Tibial nerve (tissue), 4 donors: ENCODE measurements at places on chromosomes 1 and 21.

DNA sequence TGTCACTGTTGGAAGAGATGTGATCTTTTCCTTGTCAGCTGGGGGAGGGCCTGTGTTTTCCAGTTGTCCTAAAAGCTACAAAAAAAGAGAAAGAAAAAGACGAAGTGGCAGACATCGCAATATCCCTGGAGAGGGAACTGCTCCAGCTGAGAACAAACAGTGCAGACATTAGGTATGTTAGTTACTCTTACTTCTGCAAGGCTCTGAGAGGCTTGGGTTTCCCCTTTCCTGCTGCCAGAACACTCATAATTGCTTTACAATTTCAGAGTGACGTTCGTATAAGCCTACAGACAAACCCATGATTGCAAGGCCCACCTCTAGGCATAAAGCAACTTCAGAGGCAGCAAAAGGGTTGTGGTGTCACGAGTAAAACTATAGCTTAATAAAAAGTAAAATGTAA is 31.1 kb downstream of the CD160 start:
- DNase-seq, result no peak

GRCh38 chr1:64623750-64624191 is 121.1 kb upstream of the RAVER2 start:
- no peak for DNase-seq

GRCh38 chr1:177561436-177561835 is 390.7 kb downstream of the BRINP2 start:
- no peak for DNase-seq

- no peak for DNase-seq
These were observed 101.5 kb upstream of the COL24A1 start for GRCh38 chr1:86258101-86258500.

- no peak for DNase-seq
These were observed 185.5 kb downstream of the ZC3H11B start for GRCh38 chr1:219427403-219427802.

DNA sequence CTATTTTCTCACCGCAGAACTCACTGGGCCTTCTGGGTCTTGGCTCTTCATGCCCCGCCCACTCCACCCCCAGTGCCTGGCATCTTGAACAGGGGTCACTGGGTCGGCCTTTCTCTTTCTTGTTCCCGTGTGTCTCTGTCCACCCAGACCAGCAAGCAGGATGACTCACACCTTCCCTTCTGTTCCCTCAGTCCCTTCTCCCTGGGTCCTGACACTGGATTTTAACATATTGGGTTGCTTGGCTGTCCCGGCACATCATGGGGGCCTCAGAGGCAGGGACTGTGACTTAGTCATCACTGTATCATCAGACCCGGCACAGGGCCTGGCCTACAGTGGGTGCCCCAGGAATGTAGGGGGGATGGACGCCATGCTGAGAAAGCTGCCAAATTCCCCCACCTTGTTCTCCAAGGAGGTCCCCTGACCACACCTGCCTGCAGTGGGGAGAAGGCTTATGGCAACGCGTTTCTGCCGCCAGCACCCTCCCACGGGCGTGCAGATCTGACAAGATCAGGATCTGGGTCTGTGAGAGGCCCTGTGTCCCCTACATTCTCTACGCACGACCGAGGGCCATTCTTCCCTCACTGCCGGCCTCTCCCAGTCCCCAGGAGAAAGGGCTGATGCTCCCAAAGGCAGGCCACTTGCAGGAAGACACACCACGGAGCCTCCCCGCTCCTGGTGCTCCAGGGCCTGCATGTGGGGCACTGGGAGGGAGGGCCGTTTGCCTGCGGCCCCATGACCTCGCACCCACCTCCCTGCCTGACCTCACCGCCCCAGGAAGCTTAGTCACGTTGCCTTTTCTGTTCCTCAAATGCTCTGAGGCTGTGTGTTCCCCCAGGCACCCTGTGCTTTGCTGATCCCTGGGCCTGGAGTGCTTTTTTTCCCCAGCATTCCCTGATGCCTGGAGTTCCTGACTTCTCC is 157.2 kb upstream of the TMEM51 start:
- DNase-seq, result no peak

DNA sequence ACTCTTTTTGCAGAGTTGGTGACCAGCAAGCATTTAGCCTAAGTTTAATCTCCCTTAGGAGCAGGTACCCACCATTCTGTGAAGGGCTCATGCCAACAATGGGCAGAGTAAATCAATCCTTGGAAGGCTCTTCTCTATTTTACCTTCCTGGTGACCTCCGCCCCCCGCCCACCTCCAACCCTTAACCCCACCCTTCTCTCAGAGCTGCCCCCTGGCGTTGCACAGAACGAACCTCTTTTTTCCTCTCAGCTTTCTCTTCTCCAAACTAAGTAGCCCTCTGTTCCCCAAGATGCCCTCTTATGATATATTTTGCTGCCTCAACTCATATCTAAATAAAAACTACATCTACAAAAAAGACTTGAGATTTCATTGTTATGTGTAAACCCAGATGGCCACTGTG is 186.8 kb downstream of the SEC16B start:
- no peak for DNase-seq

DNA sequence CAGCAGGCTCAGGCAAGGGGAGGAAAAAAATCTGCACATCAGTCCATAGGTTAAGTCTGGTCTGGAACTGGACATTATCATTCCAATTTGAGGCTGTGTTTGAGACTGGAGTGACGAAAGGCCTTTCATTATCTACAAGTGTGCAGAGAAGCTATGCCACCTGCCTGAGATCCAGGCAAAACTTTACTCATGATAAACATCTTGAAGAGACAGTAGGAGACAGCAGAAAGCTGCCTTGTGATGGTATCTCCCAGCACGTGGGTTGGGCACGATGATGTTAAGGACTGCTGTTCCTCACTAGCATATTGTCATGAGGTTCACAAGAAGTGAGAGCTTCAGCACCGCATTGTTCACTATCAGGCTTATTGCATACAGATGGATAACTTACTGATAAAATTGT is 126.4 kb downstream of the PLXNA2 start:
- DNase-seq, result no peak

DNA sequence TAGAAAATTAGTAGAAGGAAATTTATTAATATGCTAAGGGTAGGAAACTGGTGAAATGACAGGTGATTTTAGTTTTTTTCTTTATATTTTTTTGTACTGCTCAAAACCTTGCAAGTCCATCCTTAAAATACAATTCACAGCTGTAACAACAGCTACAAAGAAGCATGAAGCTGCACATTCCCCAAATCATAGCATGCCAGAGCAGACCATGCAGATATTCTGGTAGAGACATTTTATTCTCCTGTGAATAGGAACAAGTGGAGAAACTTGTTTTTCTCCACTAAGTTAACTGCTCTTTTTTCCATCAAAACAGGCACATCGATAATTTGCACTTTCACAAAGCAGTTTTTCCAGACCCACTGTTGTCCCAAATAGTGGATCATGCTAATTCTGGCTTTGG is 1125.7 kb downstream of the BRINP3 start:
- no peak for DNase-seq

- DNase-seq, result no peak
These were observed 5.2 kb downstream of the SUMO3 start for GRCh38 chr21:44812640-44813039.

DNA sequence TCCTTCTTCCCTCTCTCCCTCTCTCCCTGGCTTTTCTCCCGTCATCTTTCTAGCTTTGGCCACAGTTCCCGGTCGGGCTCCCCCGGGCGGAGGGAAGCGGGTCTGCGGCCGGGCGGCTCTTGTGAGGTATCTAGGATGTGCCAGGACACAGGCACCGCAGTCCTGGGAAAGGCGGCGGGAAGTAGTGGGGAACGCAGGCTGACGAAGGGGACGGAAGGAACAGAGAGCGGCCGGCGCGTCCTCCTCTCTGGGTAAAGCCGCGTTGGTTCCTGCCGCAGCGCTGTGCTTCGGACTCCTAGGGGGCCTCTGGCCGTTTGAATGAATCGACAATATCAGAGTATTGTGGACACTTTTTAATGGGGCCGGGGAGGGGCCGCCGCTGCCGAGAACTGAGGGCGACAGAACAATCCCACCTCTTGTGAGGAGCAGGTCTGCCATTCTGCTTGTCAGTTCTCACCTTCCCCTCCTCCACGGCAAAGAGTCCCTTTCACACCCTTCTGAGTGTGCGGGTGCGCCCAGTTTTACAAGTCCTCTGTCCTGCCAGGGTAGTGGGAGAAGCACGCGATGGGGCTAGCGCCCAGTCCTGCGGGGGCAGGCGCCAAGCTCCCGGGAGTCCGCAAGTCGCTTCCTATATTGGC is 1.2 kb upstream of the LHX9 start:
- DNase-seq, result no peak

- DNase-seq, result no peak
These were observed 565 bp upstream of the GRIK1 start for GRCh38 chr21:29940361-29940760.

DNA sequence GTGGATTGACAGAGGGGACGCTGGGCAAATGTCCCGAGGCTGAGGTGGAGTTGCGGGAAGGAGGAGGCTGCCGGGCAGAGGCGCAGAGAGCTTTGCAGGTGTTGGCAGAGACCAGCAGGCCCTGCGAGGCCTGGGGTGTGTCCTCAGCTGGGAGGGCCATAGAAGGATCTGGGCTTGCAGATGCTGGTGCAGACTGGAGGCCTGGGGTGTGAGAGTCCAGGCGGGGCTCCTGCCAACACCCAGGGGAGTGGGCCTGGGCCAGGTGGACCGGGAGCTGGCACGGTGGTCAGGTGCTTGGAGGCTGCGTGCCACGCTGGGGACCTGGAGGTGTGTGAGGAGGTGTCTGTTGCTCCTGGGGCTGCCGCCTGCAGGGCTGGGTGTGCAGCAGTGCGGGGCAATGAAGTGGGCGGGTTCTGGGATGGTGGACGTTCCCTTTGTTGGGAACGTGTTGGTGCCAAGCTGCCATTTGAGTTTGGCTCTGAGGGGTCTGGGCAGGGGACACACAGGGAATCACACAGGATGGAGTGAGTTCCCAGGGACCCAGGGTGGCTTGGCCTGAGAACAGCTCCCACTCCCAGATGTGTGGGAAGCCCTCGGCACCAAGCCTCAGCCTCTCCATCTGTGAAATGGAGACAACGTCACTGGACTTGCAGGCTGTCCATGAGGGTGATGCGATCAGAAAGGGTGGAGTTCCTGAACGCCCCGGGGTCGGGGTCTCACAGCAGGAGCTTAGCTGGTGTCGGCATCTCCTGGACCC is 39.9 kb upstream of the POFUT2 start:
- DNase-seq, result no peak

- no peak for DNase-seq
These were observed 102.6 kb downstream of the KIAA0319L start for GRCh38 chr1:35454616-35455015.

DNA sequence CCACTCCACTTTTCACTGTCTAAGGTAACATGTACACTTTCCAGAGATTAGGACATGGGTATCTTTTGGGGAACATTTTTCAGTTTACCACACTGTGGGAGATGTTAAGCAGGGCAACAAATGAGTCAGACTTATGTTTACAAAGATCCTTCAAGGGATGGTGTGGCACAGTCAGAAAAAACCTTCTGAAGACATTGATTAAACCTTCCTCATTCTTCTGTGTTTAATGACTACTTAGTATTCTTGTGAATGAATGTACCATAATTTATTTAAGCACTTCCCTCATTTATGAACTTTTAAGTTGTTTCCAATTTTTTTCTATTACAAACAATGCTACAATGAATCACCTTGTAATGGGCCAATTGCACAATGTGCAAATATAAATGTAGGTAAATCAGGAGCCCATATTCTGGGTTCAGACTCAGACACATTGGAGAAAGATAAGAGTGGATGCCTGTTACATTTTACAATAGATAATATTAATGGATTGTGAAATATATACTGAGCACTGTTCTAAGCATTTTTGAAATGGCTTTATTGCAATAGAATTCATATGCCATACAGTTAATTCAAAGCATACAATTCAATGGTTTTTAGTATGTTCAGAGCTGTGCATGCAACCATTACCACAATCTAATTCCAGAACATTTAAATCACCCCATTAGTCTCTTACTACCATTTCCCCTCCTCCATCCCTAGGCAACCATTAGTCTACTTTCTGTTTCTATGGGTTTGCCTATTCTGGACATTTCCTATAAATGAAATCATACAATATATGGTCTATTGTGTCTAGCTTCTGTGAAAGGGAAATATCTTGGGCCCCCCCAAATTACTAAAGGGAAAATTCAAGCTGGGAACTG is 1.9 kb upstream of the SFT2D2 start:
- DNase-seq, result no peak

DNA sequence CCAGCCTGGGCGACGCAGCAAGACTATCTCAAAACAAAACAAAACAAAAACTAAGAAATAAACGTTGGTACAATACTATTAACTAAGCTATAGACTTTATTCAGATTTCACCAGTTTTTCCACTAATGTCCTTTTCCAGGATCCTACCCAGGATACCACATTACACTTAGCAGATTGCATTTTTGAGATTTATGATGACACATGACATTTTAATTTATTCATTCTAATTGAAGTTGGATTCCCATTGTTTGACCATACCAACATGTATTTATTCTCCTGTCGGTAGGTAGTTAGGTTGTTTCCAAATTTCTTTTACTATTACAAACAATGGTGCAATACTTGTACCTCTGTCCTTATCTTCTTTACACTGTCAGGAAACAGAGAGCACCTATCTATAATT is 6.8 kb upstream of the KLF17 start:
- DNase-seq, result no peak

DNA sequence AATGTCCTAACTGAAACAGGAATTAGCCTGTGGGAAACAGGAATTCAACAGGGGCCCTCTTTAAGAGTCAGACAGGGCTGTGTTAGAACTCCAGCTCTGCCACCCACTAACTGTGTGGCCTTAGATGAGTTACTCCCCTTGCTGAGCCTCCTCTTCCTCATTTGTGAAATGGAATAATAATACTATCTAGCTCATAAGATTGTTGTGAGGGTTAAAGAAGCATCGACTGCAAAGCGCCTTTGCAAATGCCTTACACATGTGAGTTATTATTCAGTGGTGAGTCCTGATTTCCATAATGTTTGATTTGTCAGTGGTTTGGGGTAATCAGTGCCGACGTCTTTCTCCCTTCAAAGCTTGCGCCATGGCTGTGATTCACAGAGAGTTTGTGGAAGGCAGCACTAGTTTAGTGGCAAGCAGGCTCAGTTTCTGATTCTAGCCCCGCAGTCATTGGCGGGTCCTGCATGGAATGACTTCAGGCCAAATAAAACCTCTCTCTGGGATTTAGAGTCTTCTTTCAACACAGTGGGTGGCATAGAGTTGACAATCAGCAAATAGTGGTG is 388.5 kb downstream of the PLPP3 start:
- DNase-seq, result no peak
